ENCODE measurements at places on chromosomes 1 and 21.

GRCh38 chr1:15337656-15338402 lies 71.9 kb upstream of the EFHD2 start:
- no peak for DNase-seq

DNA sequence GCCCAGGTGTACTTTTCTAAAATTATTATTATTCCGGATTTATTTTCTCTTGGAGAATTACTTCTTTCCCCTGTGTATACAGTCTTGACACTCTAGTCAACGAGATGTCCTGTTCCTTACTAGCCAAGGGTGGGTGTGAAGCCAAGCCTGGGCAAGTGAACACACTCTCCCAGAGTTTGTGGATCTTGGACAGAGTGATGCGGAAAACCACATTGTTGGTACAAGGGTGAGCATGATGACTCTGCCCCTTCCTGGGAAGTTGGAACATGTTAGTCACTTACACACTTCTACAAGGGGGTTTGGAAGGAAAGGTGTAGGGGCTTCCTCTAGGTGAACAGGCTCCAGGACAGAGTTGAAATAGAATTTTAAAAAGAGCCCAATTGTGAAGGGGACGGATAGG lies 20.0 kb upstream of the RD3 start:
- DNase-seq: no peak

DNA sequence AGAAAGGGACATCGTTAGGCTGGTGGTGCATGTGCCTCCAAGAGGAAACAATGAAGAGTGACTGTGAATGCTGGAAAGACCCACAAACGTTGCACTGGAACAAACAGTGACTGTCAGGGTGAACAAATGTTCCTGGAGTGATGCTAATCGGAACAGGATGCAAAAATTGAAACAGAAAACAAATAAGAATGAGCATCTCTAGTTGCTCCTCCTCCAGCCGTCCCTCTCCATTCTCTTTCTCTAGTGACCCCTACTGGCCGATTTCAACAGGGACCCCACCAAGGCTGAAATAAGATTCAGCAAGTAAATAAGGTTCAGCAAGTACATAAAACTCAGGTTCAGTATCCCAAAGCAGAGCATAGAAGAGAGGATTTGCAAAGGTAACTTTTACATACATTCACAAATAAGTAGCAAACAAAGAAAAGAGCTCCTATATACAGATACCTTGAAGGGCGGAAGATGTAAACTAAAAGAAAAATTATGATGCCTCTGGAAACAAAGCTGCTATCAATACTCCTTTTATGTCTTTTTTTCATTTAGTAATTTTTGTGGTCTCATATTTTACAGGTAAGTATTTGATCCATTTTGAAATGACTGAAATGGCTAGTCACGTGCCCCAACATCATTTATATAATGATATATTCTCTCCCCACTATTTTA lies 836.1 kb upstream of the ADAMTS5 start:
- no peak for DNase-seq

DNA sequence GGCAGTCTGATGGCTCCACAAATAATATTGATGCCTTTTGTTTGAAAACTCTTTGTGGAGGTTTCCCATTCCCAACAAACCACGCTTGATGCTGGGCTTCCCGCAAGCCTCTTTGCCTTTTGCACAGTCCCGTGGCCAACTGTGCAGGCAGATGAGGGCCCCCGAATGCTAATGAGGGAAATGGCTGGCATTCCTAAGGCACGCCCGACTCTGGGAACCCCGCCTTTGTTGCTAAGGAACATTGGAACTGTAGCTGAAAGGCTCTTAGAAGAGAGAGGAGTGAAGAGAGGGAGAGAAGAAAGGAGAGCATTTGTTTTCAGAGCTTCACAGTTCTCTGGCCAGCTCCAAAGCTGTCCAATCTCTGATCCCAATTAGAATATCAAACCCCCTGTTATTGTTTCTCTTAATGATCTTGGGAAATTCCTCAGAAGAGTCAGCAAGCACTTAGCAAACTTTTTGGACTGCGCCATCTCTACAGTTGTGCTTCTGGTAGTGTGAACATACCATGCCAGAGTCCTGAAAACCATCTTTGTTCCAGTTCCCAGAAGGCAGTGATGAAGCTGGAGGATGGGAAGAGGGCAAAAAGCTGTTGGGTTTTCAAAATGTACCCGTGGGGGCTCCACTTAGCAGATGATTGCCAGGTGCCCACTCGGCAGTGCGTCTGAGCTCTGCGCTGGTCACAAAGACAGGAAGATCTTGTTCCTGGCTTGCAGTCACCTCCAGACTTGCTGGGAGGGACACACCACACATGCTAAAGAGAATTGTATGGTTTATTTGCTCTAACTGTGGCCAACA lies 60.1 kb upstream of the CYP2J2 start:
- DNase-seq: no peak

DNA sequence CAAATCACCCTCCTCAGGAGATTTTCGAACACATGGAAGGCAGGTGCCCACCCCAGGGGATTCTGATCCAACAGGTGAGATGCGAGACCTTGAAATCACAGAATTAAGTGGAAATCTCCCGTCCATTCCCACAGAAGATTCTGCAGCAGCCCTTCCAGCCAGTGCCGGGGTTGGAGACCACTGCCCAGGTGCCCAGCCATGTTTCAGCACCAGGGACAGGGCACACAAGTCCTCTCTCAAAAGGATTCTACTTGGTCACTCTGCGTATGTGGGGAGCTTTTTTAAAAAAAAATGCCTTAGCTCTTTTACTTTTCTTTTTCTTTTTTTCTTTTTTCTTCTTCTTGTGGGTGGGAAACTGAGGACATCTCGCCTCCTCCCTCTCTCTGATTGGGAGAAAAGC lies 80.7 kb downstream of the VWA5B1 start:
- no peak for DNase-seq

- DNase-seq: no peak
Observed at GRCh38 chr1:185650602-185651230, 83.5 kb upstream of the HMCN1 start.

GRCh38 chr1:214830941-214831340 lies 227.9 kb downstream of the CENPF start:
- DNase-seq: no peak
